ENCODE measurements at places on chromosomes 13 and 19.

DNA sequence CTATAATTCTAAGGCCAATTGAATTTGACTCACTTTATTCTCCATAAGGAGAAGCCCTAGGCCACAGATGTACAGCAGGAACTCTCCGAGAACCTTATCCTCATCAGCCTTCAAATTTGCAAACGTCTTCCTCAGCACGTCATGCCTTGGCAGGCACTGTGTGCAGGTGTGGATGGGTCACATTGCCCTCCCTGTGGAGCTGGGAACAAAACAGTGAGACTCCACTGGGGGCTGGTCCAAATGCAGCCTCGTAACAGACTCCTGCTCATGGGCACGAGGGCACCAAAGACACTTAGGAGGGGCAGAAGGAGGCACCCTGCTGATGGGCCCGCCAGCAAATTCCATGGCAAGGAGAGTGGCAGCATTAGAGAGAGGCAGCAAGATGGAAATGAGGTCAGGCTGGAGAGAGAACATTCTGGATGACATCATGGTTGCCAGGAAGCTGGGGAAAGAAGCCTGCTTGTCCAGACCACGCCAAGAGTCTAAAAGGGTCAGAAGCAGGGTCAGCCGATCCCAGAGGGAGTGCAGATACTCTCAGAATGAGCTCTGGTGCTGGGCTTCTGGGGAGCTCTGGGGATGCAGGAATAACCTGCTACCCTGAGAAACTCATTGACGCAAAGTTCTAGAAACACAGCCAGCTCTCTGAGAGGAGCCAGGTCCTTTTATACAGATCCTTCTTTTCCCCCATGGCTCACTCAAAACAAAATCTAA, 242.2 kb downstream of the B3GLCT start:
- peak; percentile 58 for DNase-seq

GRCh38 chr13:55440465-55441085, 1700.1 kb upstream of the PRR20A start:
- DNase-seq: no peak

DNA sequence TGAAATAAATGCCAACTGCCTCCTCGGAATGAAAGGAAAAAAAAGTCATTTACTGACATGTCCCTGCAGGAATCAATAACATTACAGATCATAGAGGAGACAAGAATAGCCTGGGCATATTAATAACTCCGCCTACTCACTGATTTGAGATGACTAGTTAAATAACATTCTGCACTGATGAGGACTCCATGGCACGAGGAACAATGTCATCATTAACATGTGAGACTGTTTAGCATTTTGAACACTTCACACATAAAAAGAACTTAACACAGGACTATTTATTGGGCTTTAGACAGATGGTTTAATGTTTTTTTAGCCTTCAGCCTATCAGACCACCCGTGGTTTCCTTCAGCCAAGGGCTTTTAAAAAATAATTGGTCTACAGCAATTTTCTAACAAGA, 170.1 kb downstream of the OLFM4 start:
- DNase-seq: no peak

DNA sequence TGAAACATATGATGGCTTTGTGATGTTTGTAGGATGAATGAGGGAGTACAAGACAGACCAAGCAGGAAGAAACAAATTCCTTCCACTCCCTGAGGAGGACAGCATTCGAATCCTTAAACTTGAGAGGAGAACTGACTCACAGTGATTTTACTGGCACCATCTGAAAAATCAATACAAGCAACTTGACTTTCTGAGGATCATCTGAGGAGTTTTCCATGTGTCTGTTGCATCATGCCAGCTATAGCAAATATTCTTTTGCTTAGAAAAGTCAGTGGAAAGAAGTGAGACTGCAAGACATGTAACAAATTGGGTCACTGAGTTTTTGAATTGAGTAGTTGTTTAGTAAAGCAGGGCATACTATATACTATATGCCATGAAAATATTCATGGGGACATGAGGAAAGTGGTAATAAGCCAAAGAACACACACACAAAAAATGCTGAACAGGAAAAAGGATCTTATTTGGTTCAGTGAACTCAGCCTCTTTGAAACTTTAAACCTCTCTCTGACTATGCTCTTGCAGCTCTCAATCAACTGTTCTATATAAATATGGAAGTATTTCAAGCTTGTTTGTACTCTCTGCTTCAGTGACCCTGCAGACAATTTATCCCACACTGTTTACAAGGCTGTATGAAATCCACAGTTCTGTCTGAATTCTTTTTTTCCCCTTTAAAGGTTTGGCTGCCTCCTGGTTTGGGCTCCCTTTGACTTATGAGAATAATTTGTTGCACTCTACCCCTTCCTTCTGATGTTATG, 35.5 kb downstream of the SERTM1 start:
- no peak for DNase-seq

DNA sequence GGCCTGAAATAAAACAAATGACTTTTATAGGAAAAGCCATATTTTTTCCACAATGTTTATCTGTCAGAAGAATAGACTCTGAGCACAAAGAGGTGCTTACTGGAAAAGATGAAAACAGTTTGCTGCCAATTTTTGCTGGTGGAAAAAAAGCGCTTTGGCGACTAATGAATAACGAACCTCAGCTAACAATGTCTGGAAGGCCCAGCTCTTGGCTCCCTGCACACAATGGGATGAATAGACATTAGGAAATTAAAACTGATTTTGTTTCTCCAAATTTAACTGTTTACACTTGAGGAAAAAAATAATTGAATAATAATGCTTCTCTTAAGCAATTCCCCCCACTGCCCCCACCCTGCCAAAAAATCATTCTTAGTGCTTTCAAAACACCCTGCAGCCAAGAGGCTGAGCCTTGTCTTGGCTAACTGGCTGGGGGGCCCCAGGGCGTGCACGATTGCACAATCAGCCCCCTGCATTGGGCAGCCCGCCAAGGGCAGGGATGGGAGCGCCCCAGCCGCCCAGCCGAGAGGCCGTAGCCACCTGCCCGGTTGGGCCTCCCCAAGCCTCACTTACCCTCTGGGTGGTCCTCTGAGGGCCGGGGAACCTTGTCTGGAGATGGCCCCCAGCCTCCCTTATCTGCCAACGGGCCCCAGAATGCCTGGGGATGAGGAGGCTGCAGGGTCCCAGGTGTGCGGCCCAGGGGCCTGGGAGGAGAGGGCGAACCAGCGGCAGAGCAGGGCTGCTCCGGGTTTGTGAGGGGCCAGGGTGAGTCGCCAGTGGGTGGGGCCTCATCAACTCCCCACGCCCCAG, 16.8 kb downstream of the CEBPG start:
- DNase-seq: no peak

DNA sequence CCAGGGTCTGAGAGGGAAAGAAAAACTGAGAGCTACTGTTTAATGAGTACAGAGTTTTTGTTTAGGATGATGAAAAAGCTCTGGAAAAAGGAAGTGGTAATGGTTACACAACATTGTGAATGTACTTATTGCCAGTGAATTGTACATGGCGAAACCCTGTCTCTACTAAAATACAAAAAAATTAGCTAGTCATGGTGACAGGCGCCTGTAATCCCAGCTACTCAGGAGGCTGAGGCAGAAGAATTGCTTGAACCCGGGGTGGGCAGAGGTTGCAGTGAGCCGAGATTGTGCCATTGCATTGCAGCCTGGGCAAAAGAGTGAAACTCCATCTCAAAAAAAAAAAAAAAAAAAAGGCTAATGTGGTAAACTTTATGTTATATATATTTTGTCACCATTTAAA, 96.3 kb downstream of the VWA8 start:
- DNase-seq: no peak
